ENCODE measurements at places on chromosomes 2 and 18.

DNA sequence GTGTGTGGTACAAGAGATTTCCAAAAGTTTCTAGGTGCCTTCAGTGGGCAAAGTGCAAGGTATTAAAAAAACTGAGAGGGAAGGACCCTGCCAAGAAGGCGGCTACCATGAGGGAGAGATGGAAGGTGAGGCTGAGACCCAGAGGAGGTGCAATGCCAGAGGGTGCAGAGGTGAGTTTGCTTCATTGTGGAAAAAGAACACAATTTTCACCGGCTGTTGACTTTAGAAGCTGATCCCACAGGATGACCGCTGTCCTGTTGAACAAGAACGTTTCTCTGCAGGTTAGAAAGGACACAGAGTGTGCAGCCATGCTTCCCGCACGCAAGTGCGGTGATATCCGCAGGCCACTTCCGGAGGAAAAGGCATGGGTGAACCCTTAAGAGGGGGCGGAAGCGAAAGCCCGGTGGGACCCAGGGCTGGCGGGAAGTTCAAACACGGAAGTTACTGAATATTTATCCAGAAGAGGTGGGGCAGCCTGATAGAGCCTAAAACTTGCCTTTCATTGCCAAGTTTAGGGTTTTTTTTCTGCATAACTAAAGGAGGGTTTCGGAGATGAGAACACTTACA is 16.6 kb downstream of the SP110 start:
- peaks cover 75% of the 10 kb centered on the region for H3K36me3 ChIP-seq
- no peaks in the 10 kb centered on the region for H3K27me3 ChIP-seq
- H3K4me3 ChIP-seq, result no peak overlapping the region
- H3K4me1 ChIP-seq, result peaks cover 15% of the 10 kb centered on the region

- H3K4me3 ChIP-seq, result no peak overlapping the region
- H3K4me1 ChIP-seq, result no peaks in the 10 kb centered on the region
- H3K36me3 ChIP-seq, result no peaks in the 10 kb centered on the region
Measured at GRCh38 chr2:88868861-88869260, 177.4 kb downstream of the RPIA start.

DNA sequence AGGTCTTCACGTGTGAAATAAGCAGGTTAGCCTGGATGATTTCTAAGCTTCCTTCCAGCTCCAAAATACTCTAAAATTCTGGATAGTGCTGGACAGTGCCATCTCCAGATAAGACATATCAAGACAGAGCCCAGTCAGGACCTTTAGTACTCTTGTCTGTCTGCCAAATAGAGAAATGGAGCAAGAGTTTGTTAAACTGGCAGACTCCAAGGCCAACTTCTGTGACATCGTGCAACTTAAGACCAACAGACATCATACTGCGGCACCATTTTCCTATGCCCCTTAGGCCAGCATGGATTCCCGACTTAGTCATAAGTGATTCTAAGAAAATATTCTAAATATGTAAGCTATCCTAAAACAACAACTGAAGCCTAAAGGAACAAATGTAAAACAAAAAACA is 118.6 kb downstream of the RBMS1 start:
- peaks cover 19% of the 10 kb centered on the region for H3K36me3 ChIP-seq
- peaks cover 80% of the 10 kb centered on the region for H3K4me1 ChIP-seq
- DNase-seq, result no peak
- H3K27ac ChIP-seq, result no peak overlapping the region

DNA sequence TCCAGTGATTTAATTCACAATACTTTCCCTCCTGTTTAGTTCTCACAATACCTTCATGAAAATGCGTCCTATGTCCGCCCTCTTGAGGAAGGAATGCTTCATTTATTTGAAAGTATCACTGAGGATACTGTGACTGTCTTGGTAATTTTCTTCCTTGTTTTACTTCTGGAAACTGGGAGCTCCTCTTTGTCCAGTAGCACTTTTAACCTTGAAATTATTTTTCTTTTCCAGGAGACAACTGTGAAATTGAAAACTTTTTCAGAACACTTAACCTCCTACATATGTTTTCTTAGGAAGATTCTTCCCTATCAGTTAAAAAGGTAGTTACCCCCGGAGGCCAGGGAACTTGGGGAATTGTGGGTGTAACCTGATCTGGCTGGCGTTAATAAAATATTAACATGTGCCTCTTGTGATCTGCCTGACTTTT is 58.9 kb upstream of the STON1 start:
- no peaks in the 10 kb centered on the region for H3K27me3 ChIP-seq
- peaks cover 50% of the 10 kb centered on the region for H3K36me3 ChIP-seq
- H3K4me3 ChIP-seq, result no peak overlapping the region
- H3K4me1 ChIP-seq, result no peaks in the 10 kb centered on the region
- DNase-seq, result no peak

DNA sequence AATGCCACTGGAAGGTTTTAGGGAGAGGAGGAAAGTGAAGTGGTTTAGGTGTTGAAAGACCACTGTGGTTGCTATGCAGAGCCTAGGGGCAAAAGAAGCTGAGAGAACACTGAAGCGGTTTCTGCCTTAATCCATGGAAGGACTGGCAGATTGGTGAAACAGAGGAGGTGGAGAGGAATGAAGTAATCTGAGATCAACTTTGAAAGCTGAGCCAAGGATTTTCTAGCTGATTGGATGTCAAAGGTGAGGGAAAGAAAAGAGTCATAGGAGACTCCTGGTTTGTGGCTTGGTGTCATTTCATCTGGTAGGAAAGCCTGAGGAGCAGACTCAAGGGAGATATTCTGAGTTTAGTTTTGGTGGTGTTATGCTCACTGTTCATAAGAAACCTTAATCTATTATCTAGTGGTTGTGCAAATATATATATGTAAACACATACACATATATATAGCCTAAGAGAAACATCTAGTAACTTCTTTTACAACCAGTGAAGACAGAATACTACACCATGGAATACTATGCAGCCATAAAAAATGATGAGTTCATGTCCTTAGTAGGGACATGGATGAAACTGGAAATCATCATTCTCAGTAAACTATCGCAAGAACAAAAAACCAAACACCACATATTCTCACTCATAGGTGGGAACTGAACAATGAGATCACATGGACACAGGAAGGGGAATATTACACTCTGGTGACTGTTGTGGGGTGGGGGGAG is 134.1 kb upstream of the CREB1 start:
- H3K27ac ChIP-seq, result no peak overlapping the region
- no peaks in the 10 kb centered on the region for H3K4me1 ChIP-seq
- H3K27me3 ChIP-seq, result peaks cover 9% of the 10 kb centered on the region
- DNase-seq, result no peak
- no peak overlapping the region for H3K4me3 ChIP-seq
- no peaks in the 10 kb centered on the region for H3K36me3 ChIP-seq

GRCh38 chr2:241947401-241947800 is 77.9 kb downstream of the RTP5 start:
- no peaks in the 10 kb centered on the region for H3K36me3 ChIP-seq
- peaks cover 5% of the 10 kb centered on the region for H3K27me3 ChIP-seq
- no peak for DNase-seq
- no peak overlapping the region for H3K27ac ChIP-seq

DNA sequence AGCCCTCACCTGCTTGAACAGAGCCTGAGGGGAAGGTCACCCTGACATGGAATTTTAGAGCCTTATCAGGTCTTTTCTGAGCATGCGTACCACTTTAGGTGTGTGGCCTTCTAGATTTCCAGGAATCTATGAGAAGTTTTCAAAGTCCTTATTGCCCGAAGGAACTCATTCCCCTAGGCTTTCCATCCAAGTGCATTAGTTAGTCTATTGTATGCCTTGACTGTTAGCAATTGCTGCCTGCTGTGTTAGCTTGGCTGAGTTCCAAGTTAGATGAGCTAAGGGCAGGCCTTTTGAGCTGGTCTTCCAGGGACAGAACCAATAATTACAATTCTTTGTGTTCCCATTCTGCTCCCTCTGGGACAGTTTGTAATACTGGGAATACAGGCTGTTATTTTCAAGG is 30.8 kb upstream of the PUM2 start:
- DNase-seq, result no peak
- no peak overlapping the region for H3K4me3 ChIP-seq
- no peak overlapping the region for H3K27ac ChIP-seq

DNA sequence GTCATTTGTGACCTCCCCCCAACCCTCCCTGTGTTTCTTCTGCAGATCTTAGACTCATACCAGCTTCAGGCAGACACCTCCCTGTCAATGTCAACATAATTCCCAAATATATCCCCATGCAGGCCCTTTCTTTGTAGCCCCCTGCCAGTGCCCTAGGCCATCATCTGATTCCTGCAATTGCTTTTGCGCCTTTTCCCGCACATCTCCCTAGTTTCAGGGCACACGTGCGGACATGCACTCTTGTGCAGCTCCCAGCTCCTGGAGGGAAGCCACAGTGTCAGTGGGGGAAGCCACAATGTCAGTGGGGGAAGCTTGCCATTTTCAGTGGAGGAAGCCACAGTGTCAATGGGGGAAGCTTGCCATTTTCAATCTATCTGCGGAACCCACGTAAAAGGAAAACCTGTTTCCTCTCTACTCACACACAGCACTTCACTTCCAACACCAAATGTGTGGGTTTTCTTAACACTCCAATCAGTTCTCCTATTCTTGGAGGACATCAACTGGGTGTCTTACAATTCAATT is 256.4 kb downstream of the ACKR3 start:
- H3K27ac ChIP-seq, result no peak overlapping the region
- H3K4me3 ChIP-seq, result no peak overlapping the region
- H3K36me3 ChIP-seq, result no peaks in the 10 kb centered on the region
- no peaks in the 10 kb centered on the region for H3K4me1 ChIP-seq

GRCh38 chr2:32680942-32681341 is 53.1 kb downstream of the TTC27 start:
- no peak for DNase-seq
- H3K27ac ChIP-seq, result no peak overlapping the region
- no peaks in the 10 kb centered on the region for H3K4me1 ChIP-seq
- no peak overlapping the region for H3K4me3 ChIP-seq
- H3K27me3 ChIP-seq, result no peaks in the 10 kb centered on the region

DNA sequence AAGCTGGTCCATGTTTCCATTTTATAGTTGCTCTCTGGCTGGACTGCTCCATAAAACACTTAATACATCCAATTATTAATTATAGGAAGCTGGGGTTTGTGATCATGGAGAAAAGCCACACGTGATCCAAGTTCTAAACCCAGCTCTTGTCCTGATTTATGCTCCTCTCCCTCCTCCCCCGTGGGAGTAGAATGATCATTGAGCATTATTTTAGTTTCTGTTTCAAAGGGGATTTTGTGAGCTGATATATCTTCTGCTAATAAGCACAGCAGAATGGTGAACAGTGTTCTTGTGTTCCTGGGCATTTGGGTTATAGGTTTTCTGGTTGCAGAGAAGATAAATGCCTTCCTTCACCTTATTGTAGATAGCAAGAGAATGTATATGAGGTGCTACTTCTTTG is 135.7 kb upstream of the TMEM200C start:
- H3K4me3 ChIP-seq, result no peak overlapping the region
- DNase-seq, result no peak
- H3K4me1 ChIP-seq, result no peaks in the 10 kb centered on the region
- no peaks in the 10 kb centered on the region for H3K36me3 ChIP-seq
- H3K27me3 ChIP-seq, result no peaks in the 10 kb centered on the region

- DNase-seq, result no peak
- no peaks in the 10 kb centered on the region for H3K36me3 ChIP-seq
- peaks cover 19% of the 10 kb centered on the region for H3K4me1 ChIP-seq
- H3K27ac ChIP-seq, result no peak overlapping the region
- H3K4me3 ChIP-seq, result no peak overlapping the region
Measured at GRCh38 chr18:74897971-74898657, 300.4 kb downstream of the ZNF407 start.

Data from activated naive CD4-positive, alpha-beta T cell treated with anti-CD3 and anti-CD28 coated beads, Interleukin-2, amount 10 ng/mL, durations not matched to agents 7 days and 5 days (primary cell).